ACHN (cell line): ENCODE measurements at places on chromosomes 2 and 18.

- no peak for DNase-seq
These were observed 72.1 kb downstream of the PSMG2 start for GRCh38 chr18:12774982-12775381.

- no peak for DNase-seq
These were observed 650.5 kb upstream of the KLHL29 start for GRCh38 chr2:22734373-22735045.

- no peak for DNase-seq
These were observed 50.3 kb downstream of the ARHGAP25 start for GRCh38 chr2:68784915-68785314.

GRCh38 chr2:199895406-199895805 lies 15.7 kb upstream of the C2orf69 start:
- no peak for DNase-seq

GRCh38 chr18:58373481-58373880 lies 255.4 kb downstream of the ALPK2 start:
- no peak for DNase-seq
